ENCODE measurements at places on chromosomes 12 and 14. TPM values are rescaled to one million over a fixed set of nuclear protein-coding genes. Genes with fewer than 3 reads are reported as not detected.

Gene MYF5
- not detected for total RNA-seq

Gene SIX6
- total RNA-seq: not detected

Gene TAS2R31
- 1.0 TPM for total RNA-seq

Gene TAS2R8
- not detected for total RNA-seq

Gene ALKBH1
- total RNA-seq: 6.2 TPM

Gene KLRK1
- 0.55 TPM for total RNA-seq

GRCh38 chr12:44000309-44000952 is 164.6 kb downstream of the TMEM117 start:
- peak; percentile 50 for DNase-seq

- no peak for DNase-seq
Observed at GRCh38 chr12:69324797-69325466, 23.2 kb upstream of the LYZ start.

DNA sequence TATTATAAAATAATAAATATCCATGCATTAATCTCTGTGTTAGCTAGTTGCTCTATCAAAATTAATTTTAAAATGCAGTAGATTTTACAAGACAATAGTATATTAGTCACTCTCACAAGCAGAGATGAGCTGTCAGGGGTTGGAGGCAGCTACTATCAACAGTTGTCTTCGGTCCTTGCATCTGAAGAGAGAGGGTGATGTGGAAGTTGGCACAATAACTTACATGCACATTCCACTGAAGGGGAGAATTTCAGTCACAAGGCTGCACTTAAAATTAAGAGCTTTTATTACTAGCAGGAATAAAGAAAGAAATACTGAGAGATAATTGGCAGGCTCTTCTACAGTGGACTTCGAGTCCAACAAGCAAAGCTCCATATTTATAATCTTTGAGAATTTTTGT is 166.9 kb upstream of the DCN start:
- DNase-seq: no peak

DNA sequence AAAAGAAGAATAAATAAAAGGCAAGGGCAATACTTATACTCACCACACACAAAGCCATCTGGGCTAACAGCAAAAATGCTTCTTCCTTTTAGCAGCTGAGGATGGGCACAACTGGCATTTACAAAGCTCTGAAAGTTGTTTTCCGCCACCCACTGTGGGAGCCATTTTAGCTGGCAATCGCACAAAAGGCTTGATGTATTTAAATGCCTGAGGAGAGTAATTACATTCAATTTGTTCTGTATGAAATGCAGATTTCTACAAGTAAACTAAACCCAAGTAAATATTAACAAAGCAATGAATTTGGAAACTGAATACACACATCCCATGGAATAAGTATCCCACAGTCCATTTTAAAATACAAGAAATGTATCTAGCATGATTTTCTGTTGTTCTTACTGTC is 37.5 kb downstream of the LRIG3 start:
- no peak for DNase-seq

GRCh38 chr12:823028-823698 is 70.8 kb downstream of the WNK1 start:
- DNase-seq: no peak

DNA sequence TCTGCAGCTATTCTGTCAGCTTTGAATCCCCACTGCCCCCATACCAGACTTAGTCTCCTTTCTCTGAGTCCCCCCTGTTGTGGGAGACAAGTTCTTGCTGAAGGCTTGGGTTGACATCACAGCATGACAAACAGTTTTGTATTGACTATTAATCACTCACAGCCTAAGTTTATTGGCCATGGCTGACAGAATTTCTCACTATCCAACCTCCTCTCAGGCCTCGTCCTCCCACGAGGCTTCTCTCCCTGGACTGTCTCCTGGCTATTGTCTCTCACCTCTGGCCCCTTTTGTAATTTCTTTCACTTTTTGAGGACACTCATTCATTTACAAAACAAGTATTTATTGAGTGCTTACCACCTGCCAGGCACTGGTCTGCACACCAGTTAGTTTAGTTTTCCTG is 35.2 kb upstream of the DCD start:
- DNase-seq: no peak

DNA sequence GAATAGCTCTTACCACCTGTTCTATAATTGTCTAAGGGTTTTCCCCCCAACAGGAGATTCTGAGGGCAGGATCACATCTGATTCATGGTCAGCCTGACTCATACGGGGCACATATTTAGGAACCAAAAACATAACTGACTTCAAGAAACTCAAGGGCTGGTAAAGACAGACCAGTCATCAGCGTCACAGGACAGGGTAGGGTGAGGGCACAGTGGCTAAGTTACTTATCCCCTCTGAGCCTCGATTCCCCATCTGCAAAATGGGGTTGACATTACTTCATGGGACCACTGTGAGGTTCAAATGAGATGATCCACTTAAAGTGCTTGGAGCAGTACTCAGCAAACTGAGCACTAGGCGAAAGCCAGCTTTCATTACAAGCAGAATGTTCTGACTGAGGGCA is 606 bp downstream of the CINP start:
- DNase-seq: no peak

GRCh38 chr12:40775661-40776060 is 83.4 kb downstream of the CNTN1 start:
- no peak for DNase-seq

- no peak for DNase-seq
Observed at GRCh38 chr12:96237035-96237434, 42.9 kb downstream of the ELK3 start.

All from left lobe of liver (tissue), 2 donors.